D341Med (cell line): ENCODE measurements at places on chromosomes 3 and 15.

GRCh38 chr3:18567293-18567692 is 142.2 kb upstream of the SATB1 start:
- DNase-seq, result no peak

- DNase-seq, result no peak
These were observed 35.5 kb downstream of the DUT start for GRCh38 chr15:48366584-48367312.

GRCh38 chr15:39628546-39629257 is 47.8 kb downstream of the THBS1 start:
- no peak for DNase-seq

- no peak for DNase-seq
These were observed 260.1 kb downstream of the OXSM start for GRCh38 chr3:26049951-26050350.

DNA sequence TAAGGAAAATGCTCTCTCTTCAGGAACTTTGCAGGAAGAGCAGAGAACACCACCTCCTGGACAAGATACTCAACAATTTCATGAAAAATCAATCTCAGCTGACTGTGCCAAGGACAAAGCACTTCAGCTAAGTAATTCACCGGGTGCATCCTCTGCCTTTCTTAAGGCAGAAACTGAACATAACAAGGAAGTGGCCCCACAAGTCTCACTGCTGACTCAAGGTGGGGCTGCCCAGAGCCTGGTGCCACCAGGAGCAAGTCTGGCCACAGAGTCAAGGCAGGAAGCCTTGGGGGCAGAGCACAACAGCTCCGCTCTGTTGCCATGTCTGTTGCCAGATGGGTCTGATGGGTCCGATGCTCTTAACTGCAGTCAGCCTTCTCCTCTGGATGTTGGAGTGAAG is 200.5 kb downstream of the AKAP13 start:
- no peak for DNase-seq

GRCh38 chr3:89314454-89315098 is 207.2 kb downstream of the EPHA3 start:
- peak; percentile 55 for DNase-seq

DNA sequence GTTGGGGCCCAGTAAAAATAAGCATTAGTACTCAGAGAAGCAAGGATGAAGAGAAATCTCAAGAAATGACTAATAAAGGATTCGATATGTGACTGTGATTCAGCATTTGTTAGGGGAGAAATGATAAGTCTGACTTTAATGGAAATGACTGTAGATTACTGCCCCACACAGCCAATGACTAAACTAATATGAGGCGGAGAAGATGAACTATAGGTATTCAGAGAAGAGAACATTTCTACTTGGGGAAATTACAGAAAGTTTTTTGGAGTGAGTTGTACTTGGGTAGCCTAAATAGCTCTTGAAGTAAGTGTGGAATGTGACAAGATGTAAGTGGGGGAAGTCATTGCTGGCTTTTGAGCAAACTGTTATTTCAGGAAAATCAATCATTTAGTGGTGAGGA is 380.0 kb downstream of the PDCD6IP start:
- DNase-seq, result no peak

GRCh38 chr15:44790215-44790614 is 53.9 kb downstream of the TRIM69 start:
- DNase-seq, result no peak

DNA sequence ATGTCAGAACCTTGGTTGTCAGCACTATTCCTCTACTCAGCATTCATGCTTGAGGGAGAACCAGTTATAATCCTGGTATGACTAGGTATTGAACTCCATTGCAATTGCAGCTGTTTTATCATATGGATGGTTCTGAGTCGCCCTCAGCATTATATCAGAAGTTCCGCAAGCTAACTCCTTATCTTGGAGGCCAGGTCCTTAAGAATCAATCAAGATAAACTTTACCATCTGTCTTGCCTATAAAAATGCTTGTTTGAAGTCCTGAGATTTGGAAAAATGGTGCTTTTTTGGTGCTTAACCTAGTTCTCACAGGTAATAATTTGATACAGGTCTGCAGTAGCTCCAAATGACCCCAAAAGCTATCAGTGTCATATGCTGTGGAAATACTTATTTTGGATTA is 16.3 kb upstream of the PLSCR1 start:
- DNase-seq, result no peak

DNA sequence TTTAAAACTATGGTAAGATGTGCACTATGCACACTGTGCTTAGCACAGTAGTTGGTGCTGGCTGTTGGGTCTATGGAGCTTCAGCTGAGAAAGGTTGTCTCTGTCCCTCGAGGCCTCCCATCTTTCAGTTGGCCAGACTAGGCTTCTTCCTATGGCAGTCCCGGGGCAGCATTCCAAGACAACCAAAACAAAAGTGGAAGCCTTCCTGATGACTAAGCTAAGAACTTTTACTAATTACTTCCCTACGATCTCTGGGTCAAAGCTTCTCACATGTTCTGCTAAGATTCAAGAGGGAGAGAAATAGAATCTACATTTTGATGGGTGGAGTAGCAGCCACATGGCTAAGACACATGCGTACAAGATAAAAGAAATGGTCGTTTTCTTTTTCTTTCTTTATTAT is 342.8 kb downstream of the TUSC7 start:
- DNase-seq, result no peak

GRCh38 chr3:38028621-38029361 is 651 bp downstream of the PLCD1 start:
- no peak for DNase-seq

DNA sequence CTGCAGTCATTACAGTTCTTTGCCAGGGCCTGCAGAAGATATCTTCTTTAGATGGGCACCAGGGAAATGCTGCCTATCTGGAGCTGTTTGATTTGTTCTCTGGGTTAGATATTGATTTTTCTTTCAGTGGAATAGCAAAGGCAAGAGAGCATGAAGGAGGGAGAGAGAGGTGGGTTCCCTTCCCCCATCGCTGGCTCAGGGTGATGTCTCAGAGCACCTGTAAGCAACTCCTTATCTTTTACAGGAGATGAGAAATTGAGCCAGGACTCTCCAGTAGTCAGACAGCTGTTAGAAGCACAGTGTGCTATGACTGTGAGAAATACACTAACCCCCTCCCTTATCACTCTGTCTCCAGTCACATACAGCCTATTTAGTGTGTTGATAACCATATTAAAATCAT is 89.3 kb upstream of the SLC24A5 start:
- no peak for DNase-seq

GRCh38 chr3:107897471-107898061 is 193.3 kb downstream of the CD47 start:
- no peak for DNase-seq

- DNase-seq, result no peak
These were observed 75.5 kb downstream of the SPATA16 start for GRCh38 chr3:173065543-173065981.
